ENCODE measurements at places on chromosomes 1 and 21.

DNA sequence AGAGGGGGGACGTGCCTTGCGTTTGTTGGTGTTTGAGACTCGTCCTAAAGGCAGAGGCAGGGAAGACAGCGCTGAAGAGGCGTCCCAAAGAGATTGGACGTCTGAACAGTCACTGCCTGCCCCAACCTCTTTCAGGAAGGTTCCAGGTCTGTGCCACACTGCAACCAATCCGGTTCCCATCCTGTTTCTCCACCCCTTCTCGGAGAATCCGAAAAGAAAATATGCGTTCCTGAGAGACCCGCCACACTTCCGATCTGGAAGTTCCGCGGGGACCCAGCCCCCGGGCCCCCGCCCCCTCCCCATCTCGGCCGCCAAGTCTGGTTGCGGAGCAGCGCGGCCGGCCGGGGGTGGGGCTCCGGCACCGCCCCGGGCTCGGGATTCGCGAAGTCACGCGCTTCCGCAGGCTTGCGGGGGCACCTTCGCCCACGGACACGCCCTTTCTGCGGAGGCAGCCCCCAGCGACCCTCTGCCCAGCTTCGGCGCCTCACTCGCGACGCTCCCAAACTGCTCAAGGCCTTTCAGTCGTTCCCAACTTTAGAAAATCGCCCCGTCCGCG, 124.5 kb upstream of the DPYD start:
- no peak for DNase-seq

- DNase-seq = no peak
These were observed 27.7 kb downstream of the VASH2 start for GRCh38 chr1:212977781-212978645.

DNA sequence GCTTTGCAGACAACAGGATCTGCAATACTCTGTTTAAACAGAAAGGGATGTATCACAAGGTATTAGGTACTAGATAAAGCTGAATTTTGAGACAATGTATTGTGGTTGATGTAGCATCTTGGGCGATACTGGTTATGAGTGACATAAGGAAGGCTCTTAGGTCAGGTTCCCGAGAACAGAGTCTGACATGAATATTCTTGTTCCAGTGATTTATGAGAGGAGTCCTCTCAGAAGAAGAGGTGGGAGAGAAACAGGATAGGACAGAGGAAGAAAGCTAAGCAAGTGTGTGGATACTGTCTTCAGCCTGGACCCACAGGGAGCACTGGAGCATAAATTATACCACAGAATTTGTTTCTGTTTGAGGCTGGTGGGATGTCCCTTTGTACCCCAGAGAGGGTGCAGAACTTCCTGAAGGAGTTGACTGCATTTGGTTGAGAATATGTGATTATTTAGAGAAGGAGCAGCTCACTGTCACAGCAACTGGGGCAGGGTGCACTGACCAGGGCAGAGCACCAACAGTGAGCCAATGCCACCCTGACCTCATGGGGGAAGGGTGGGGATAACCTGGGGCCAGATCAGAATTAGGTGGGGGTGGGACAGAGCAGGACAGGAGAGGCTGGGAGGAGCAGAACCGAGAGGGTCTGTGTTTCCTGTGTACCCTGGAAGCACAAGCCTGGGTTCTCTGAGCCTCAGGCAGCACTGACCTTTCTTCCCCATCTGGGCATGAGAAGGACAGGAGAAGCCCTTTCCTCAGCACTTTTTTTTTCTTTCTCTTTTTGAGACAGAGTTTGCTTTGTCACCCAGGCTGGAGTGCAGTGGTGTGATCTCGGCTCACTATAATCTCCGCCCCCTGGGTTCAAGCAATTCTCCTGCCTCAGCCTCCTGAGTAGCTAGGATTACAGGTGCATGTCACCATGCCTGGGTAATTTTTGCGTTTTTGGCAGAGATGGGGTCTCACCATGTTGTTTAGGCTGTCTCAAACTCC, 36.3 kb upstream of the SLC6A9 start:
- DNase-seq = no peak

- DNase-seq = peak; percentile 82
These were observed 26.3 kb upstream of the IER5 start for GRCh38 chr1:181061891-181062835.

DNA sequence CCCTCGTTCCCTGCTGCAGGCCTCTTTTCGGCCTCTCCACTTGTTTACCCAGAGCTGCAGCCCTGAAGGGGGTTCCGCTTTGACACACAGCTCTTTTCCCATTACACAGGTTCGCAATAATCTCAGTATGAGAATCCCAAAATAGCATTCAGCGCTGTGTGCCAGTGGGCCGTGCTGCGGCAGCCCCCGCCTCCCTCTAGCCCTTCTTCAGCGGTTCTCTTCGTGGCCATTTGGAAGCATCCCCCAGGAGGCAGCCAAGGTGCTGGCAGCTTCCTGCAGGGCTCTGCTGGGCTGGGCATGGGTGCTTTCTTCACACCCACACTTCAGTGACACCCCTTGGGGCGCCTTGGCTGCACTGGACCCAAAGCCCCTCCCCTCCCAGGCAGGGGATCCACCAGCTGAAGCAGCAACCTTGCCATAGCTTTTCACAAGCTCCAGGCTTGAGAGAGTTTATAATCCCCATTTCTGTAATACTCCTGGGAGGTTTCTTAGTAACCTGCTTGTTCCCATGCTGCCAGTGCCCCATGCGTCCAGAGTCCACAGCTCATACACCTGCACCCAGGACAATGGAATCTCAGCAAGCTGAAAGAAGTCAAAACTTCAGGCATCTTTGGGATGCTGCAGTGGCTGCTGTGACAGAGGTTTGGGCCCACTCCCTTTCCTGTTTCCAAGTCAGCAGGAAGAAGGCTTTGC, 8.1 kb downstream of the NCF2 start:
- DNase-seq = no peak

DNA sequence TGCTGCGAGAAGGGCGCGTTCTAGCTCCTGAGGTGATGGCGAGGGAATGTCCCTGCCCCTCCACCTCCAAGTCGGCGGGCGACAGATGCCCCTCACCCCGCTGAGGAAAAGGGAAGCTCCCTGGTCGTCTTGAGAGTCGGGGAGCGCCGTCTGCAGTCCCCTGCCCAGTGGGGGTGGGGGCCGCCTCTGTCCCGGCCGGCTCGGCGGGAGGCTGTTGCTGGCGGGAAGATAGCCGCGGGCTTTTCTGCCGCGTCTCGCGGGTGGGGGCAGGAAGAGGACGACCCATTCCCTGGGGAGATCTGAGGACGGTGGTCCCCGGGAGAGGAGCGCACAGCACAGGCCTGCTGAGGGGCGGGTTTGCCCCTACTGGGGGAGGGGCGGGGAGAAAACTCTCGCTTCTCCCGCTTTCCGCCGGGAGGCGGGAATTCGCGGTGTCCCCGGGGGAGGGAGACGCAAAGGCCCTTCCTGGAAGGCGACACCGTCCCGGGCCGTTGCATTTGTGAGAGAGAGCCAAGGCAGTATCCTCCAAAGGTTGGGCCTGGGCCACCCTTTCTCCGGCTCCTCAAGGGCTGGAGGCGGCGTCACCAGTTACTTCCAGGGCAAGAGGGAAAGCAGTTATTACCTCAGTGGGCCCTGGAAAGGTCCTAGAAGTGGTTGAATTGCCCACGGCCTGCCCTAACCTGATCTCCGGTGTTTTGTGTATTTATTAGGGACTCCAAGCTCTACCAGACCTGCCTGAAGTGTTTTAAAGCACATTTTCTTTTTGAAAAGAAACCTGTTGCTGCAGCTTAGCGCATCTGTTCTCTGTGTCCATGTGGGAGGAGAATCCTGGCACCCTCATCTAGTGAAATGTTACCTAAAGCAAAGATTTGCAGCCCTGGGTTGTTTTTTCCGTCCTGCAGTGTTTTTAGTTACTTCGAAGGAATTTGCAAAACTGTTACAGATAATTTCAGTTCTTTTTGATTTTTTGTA, 648 bp downstream of the S100PBP start:
- peak; percentile 68 for DNase-seq

- DNase-seq = no peak
These were observed 69.9 kb upstream of the ADAMTS5 start for GRCh38 chr21:27036736-27037301.

DNA sequence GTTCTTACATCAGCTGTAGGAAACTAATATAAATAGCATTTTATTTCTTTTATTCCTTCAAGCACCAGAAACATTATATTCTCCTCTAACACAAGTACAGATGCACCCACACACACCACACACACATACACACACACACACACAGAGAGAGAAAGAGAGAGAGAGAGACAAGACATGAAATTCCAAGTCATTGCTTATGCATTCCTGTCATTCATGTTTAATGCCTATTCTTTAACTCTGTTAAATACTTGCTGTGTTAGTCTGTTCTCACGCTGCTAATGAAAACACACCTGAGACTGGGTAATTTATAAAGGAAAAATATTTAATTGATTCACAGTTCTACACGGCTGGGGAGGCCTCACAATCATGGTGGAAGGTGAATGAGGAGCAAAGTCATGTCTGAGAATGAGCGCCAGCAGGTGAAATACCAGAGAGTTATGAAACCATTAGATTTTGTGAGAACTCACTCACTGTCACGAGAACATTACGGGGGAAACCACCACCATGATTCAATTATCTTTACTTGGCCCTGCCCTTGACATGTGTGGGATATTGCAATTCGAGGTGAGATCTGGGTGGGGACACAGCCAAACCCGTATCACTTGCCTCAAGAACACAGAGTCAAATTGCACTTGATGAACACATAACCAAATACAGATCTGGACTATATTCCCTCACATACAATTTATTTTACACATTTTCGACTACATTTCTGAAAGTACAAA, 1058.1 kb upstream of the TMPRSS15 start:
- no peak for DNase-seq

- no peak for DNase-seq
These were observed 24.8 kb upstream of the AVPR1B start for GRCh38 chr1:206142011-206142410.

- DNase-seq = no peak
These were observed 16.6 kb downstream of the MYOM3 start for GRCh38 chr1:24095140-24095859.
